ELR (cell line): ENCODE measurements at places on chromosomes 3 and 15.

GRCh38 chr3:116166121-116166520, 279.2 kb downstream of the LSAMP start:
- DNase-seq: no peak

DNA sequence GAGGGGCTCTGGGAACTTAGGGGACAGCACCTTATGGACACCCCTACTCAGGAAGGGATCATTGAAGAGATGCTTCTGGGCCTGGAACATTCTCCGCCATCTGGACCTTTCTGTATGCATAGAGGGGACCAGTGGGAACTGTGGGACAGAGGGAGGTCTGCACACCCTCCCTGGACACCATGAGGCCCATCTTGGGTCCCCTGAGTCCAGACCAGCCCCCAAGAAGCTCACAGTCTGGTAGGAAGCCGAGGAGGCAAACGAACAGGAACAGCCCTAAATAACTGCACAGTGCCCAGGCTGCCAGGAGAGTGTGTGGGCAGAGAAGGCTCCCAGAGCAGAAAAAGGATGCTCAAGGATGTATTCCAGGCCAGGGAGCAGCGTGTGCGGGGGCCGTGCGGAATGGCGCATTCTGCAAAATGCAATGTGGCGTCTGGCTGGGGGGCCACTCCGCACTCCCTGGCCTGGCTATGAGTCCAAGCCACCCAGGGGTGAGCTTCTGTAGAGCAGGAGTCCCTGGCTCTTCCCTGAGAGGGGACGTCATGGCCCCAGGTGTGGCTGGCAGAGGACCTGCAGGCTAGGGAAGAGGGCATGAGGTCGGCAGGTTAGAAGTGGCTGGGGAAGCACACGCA, 24.5 kb upstream of the KLF13 start:
- DNase-seq: no peak

DNA sequence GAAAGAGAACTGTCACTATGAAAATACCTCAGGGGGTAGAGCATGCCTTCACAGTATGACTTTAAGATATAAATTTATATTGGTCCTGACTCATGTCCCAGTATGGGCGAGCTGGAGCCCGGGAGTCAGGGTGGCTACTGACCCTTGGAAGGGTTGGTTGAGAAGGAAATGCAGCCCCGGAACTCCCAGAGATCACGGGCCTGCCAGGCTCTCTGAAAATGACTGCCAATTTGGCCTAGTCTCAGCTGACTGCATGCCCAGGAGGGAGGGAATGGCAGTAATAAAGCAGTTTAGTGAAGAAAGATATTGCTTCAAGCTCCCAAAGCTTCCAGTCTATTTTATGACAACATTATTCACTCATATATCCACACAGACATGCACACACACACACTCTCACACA, 299.0 kb downstream of the NR2F2 start:
- DNase-seq: no peak

DNA sequence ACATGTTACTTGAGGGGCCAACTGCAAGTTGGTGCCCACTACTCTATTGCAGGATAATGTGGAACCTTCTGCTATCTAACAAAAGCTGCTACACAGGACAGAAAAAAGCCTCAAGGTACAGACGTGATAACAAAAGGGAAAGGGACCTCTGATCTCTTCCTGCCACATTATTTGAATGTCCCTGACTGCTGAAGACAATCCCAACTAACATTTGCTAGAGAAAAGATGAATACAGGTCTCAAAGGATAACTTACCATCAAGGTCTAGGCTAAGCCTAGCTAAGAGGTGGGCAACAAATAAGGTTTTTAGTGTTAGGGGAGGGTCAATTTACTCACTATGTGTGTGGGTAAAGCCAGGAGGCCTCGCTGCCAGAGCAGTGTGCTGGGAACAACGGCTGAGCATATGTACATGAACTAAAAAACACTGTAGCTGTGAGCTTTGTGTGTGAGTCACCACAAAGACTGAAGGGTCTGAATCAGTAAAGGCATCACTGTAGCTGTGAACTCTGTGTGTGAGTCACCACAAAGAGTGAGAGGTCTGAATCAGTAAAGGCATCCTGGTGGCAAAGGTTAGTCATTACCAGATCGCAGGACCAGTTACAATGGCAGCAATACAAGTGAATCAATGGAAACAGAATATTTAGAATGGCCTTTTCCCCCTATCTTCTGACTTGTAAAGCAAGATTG, 111.7 kb downstream of the LMLN start:
- peak; percentile 92 for DNase-seq

DNA sequence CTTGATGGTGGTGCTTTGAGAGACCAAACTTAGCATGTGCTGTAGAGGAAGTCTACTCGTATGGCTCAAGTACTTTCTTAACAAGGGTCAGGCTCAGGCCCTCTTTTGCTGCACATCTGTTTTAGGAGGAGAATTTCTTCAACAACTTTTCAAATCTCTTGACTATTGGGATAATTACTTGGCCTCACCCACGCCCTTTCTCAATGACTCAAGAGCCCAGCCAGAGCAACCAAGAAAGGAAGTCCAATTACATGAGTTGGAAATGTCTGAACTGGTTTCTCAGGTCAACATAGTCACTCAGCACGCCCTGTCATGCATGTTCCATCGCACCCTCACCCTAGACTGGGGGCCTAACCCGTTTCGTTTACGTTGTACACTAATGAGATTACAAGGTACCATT, 44.8 kb upstream of the UMPS start:
- DNase-seq: peak; percentile 20

- no peak for DNase-seq
Observed at GRCh38 chr3:85571835-85572234, 613.0 kb downstream of the CADM2 start.
